ENCODE measurements at places on chromosomes 6 and 20.

GRCh38 chr6:53244399-53244931, 95.8 kb upstream of the GCM1 start:
- DNase-seq, result no peak

DNA sequence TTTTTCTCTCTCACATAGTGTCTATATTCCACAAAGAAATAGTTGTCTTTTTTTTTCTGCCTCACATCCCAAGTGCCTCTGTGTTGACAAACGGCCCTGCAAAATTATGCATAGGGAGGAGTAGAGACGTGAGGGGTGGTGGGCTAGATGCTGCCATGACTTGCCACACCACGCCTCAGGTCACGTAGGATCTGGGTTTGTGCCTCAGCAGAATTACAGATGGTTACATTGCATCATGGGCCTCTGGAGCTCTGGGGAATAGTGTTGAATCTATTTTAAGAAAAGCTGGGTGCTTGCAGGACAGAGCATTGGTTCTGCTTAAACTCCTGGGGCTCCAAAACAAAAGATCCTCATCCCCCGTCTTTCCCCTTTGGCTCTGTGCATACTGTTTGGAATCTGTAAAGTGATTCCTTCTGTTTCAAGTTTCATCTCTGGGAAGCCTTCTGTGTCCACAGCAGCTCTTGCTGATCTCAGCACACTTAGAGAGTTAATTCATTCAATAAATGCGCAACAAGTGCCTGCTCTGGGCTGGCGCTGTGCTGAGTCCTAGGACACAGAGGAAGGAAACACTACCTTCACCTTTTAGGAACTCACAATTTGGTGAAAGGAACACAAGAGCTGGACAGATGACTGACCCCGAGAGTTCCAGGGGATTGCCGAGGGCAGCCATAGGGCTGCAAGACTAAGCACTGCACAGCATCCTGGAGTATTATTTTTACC, 2.4 kb downstream of the FANCE start:
- DNase-seq, result no peak

GRCh38 chr20:22285555-22285954, 298.8 kb downstream of the FOXA2 start:
- no peak for DNase-seq

GRCh38 chr20:59042151-59042795, at the start of gene PRELID3B:
TSS of gene PRELID3B (minus strand) at chr20:59042786. CDS start at chr20:59042730, 56 bp downstream.
- DNase-seq, result no peak

DNA sequence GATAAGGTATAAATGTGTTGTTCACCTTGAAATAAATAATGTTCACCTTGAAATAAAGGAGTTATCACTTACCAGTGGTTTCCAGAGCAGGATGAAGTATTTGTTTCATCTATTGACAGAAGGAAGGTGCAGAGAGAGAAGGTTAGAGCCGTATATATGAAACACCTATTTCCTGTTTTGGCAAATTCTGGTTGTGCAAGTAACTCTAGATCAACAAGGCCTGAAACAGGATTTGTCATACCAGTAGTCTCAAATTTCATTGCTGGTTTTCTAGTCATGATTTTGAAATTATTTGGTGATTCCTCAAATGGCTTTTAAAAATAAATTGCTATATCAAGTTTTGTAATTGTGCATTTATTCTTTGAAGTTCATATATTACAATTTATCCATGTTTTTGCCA, at the start of gene CRISP3:
Gene CRISP3, minus strand, starts transcription at position 130 of the 400 bp plus-strand sequence. Its CDS starts 21 bp downstream, at position 109.
- DNase-seq, result no peak

DNA sequence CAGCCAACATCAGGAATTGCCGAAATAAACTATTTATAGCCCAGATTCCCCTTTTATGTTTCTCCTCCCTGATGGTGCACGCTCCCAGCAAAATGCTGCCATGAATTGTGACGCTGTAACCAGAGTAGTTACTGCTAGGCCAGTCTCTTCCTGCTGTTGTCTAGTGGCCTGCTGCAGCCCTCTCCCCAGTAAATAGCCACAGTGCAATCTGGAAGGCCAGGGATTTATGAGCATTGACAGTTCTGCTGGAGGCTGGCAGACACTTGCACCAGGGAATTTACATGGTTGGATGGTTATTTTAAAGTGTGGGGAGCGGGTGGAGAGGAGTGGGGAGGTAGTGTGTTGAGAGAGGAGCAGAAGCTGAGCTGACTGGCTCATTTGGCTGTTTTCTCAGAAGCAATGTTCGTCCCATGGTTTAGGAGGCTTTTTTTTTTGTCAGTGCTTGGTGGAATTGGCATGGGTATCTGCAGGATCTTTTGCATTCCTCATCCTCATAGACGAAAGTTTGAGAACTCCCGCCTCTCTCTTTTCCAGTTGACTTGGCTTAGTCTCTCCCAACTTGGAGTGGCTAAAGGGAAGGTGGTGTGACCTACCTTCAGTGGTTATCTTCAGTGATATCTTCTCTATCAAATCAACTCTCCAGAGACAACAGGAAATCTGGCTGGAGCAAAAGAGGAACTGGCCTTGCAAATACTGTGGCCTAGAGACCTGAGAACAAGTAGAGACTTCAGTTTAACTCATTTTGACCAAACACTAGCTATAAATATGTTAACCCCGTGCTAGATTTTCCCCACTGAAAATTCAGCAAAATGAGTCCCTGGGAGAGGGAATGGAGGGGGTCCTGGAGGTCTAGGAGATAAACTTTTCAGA, 99.3 kb upstream of the VSTM2L start:
- DNase-seq, result no peak

- DNase-seq, result no peak
These were observed 1.7 kb upstream of the PKIG start for GRCh38 chr20:44580581-44581268.

DNA sequence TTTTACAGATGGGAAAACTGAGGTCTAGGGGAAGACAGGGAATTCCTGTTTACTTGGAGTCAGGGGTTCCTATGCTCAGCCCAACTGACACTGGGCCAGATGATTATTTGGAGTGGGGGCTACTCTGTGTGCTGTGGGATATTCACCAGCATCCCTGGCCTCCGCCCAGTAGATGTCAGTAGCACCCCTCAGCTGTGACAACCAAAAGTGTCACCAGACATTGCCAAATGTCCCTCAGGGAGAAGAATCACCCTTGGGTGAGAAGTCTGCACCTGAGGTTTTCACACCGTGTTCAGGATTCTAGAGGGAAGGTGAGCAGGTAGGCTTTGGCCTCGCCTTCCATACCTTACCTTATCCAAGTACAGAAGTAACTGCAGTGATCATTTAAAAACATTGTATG, 27.6 kb downstream of the CDH26 start:
- DNase-seq, result no peak

- DNase-seq, result no peak
These were observed 93.7 kb downstream of the TULP4 start for GRCh38 chr6:158405933-158406332.

GRCh38 chr6:10847684-10848083, 9.3 kb upstream of the MAK start:
- DNase-seq, result no peak

DNA sequence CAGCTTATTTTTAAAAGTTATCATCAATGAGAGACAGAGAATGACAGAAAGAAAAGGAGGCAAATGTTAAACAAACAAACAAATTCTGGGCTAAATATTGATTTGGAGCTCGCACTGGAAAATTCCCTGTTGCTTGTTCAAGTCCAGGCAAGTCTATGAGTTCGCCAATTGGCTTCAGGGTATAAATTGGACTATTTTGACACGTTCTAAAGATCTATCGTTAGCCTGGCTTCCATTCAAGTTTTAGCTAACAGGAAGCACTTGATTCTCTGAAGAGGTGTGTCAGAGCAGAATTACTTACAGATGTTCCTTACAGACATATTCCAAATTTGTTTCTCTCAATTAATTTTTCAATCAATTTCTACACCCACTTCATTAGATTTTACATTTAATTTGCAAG, 15.8 kb upstream of the RFPL4B start:
- DNase-seq, result no peak

DNA sequence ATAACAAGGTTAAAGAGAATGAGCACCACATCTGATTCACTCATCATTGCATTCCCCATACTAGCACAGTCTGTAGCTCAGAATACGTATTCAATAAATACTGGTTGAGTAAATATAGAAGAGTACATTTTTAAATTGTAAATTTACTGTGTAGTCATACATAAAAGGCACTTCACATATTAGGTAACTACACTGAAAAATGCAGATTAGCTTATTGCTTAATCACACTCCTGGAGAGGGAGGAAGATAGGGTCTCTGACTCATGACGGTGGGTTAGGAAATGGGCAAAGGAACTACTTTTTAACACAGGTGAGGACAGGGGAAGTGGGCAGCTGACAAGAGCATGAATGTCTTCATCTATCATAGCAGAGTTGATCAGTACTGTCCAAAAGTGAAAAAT, 133.2 kb downstream of the TBC1D32 start:
- no peak for DNase-seq

- no peak for DNase-seq
These were observed 171.9 kb downstream of the LMBRD1 start for GRCh38 chr6:69624944-69625343.

DNA sequence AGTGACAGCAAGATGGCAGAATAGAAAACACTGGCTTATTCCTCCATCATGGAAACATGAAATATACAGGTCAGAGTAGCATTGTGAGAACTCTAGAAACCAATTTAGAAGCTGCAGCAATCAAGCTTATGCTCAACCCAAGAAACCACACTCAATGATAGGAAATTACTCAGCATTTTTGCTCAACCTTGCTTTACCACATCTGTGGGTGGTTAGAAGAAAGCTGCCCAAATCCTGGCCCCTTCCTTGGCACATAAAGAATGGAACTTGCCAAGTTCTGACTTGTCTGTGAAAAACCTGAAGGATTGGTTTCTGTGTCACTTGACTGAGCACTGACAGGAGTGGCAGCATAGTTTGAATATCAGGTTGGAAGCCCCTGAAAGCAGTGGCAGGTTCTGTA, 108.0 kb upstream of the MOCS1 start:
- DNase-seq, result no peak

DNA sequence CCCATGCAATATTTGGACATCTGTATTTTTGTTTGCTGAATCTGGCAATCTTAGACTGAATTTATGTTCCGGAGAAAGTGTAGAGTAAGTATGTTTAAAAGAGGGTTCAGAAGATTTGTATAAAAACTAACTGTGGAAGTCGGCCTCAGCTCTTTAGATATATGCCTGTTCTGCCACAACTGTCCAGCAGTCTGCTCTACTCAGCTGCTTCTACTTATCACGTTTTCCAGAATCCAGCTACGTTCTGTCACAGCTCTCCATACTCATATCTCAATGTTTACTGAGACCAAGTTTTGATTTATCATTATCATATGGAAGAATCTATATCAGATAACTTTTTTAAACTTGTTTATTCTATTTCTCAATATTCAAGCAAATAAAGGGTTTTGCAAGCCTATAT, 721.3 kb downstream of the EYS start:
- no peak for DNase-seq

DNA sequence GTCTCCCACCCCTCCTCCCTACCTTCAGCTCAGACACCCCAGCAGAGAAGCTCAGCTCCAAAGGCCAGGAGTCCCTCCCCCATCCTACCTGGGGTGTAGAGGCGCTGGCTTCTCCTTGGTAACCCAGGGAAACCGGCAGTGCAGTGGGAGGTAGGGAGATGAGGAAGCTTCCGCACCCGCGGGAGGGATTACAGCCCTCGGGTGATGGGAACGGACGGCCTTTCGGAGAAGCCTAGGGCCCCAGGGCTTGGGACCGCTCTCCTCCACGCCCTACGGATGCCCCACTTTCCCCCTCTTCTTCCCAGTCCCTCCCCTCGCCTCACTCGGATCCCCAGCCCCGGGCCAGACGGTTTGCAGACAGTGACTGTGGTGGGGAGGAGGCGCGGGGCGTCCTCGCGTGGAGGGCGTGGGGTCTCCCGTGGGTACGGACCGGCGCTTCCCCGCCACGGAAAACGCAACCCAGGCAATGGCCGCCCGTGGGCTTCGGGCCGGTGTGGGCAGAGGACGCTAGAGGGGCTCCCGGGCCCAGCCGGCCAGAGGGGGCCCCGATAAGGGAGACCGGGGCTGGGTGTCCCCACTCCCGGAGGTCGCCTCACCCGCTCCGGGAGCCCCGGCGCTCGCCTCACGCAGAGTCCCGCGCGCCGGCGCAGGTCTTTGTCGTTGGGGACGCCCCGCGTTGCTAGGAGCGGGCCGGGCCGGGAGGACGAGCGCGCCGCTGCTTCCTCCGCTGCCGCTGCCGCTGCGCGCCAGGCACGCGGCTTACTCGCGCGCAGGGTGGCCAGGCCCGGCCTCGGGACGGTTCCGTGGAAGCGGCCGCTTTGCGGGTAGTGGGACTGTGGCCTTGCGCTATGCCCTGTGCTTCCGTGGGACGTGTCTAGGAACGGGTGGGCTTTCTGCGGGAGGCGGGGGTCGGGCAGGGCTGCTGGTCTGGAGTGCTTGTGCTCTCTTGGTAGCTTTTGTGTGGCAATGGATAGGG, 15.8 kb downstream of the AARS2 start:
- DNase-seq, result no peak

DNA sequence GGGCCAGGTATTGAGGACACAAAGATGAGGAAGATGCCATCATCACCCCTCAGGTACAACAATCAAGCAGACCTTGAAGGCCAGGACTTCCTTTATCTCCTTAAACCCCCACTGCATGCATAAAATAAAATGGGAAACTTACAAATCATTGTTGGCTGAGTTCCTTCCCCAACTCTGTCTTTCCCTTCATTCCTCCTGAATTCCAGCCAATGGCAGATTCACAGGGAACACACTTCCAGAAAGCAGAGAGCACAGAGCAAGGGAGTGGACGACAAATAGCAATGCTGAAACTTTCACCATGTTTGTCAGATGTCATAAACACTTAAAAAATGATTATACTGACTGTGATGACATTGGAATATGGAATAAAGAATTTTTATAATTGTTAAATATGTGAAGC, 37.3 kb upstream of the NXT1 start:
- no peak for DNase-seq

- no peak for DNase-seq
These were observed 28.7 kb downstream of the FGD2 start for GRCh38 chr6:37033819-37034795.

DNA sequence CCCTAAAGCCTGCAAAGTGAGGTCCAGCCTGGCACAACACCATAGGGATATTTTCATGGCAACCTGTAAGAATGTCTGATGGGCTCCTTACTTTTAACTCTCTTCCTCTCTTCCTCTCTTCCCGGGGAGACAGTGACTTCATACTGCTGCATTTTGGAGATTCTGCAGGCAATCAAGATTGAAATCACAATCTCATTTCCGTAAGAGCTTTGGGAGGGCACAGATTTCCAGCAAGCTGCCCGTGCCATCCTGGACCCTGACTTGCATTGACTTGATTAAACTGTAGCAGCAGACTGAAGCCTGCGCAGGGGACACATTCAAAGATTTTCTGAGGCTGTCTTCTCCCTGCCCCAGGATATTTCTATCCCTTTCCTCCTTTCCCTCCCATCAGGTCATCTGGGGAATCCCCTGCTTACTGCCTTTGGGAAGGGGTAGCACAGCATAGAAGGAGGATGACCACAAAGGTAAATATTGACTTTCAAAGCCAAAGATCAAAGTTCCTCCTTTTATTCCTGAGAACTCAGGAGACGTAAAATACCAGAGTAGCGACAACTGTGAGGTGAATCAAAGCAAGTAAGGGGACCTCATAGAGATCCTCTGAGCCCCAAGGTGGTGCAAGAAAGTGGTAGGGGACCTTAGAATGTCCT, 504.0 kb upstream of the ARID1B start:
- DNase-seq, result no peak

- DNase-seq, result no peak
These were observed 635.3 kb downstream of the UTRN start for GRCh38 chr6:144920391-144920961.
